Fibroblast of the conjunctiva (primary cell): ENCODE measurements at places on chromosomes 16 and 17.

- DNase-seq: no peak
These were observed 58.8 kb upstream of the MSI2 start for GRCh38 chr17:57197466-57198071.

DNA sequence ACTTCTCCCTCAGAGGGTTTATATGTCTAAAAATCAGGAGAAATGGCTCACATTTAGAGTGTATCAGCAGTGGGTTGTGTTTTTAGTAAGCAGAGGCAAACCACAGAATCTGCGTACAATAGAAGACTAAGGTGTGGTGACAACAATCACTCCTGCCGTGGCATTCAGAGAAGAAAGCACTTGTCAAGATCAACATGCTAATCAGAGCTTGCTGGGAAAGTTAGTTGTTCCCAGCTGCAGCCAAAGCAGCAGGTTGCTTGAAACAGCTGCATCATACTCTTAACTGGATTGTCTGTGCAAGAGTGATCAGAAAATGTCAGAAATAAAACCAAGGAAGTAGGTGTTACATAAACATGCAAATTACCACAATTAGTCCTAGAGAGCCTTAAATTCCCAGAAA lies 616.4 kb downstream of the CDH8 start:
- DNase-seq: no peak

GRCh38 chr16:8622315-8622656 lies 788 bp downstream of the METTL22 start:
- no peak for DNase-seq

- no peak for DNase-seq
These were observed 103.7 kb downstream of the GRIN2A start for GRCh38 chr16:10078541-10078949.

DNA sequence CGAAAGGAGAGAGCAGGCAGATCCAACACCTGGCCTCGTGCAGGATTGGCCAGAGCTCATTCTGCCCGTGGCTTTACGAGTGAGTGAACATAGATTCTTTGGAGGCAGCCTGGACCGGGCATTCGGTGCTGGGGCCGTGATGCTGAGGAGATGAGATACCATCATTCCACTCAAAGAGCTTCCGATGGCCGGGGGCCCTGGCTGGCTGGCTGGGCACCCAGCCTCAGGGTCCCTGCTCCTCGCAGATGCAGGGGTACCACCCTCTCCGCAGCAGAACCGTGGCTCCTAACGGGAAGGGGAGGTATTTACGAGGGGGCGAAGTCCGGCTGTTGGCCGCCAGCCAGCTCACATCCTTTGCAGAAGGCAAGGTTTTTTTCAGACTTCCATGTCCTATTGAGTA lies 66.1 kb upstream of the FOXF1 start:
- DNase-seq: no peak

GRCh38 chr16:10220942-10221341 lies 38.7 kb upstream of the GRIN2A start:
- DNase-seq: no peak

- DNase-seq: no peak
These were observed 73.1 kb upstream of the FAM20A start for GRCh38 chr17:68674029-68674925.

DNA sequence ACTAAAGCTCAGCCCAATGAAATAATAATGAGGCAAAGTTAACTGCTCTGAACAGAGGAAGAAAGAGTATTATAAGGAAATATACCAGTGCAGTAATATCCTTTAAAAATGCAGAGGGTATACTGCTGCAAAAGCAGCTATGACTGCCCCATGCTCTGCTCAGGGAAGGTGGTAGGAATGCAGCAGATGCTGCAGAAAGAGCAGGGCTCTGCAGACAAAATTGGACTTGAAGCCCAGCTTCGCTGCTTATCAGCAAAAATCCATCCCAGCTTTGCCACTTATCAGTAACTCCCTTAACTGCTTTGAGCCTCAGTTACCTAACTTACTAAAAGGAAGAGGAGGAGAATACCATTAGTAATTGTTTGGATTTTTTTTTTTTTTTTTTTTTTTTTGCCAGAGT lies 533.8 kb upstream of the CDH5 start:
- no peak for DNase-seq

DNA sequence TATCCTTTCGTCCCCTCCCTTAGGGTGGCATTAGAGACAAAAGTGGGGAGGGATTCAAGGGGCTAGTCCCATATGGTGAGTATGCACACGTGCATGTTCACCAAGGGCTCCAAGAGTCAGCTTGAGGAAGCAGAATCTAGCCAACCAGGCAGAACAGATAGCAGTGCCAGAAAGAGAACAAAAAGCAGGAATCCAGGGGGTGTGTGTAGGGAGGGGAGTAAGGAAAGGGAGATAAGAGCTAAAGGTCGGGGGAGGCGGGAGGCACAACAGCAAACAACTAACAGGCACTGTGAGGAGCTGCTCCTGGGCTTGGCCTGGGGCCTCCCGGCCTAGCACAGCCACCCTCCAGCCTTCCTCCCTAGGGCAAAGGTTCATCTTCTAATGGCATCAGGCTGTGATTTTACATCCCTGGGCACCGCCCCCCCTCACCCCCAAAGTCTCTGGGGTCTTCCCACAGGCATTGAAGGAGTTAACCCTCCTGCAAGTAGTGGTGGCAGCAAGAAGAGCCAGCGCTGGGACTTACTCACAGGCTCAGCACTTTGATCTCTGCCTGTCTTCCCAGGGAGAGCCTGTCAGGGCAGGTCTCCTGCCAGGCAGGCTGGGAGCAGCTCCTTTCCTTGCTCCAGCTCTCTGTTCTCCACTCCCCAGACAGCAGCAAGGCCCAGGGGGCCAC lies 12.4 kb upstream of the SUPT4H1 start:
- DNase-seq: no peak

DNA sequence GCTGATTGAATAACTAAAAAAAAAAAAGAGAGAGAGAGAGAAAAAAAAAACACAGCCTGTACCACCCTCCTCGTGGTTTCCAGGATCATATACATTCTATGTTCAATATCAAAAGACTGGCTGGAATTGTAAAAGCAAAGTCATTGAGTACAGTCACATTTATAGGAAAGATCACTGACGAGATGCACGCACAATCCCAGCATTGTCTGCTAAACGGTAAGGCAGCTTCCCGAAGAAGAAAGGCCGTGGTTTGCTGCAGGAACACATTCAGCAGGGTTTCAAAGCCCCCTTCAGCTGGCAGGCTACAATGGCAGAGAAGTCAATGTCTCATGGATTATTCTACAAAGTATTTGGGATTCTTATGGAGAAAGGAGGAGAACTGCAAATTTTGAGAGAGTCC lies 9.3 kb downstream of the NQO1 start:
- no peak for DNase-seq

DNA sequence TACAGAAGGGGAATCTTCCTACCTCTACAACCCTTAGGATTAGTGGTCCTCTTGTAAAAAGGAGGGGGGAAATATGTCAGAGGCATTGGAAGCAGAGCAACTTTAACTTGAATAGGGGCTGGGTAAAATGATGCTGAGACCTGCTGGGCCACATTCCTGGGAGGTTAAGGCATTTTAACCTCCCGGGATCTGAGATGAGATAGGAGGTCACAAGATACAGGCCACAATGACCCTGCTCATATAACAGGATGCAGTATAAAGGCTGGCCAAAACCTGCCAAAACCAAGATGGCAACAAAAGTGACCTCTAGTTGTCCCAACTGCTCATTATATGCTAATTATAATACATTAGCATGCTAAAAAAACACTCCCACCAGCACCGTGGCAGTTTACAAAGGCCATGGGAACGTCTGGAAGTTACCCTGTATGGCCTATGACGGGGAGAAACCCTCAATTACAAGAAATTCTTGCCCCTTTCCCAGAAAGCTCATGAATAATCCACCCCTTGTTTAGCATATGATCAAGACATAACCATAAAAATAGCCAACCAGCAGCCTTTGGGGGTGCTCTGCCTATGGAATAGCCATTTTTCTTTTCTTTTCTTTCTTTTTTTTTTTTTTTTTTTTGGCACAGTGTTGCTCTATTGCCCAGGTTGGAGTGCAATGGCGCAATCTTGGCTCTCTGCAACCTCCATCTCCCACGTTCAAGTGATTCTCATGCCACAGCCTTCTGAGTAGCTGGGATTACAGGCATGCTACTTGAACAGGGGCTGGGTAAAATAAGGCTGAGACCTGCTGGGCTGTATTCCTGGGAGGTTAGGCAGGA lies 6.2 kb upstream of the C1QTNF1 start:
- no peak for DNase-seq

DNA sequence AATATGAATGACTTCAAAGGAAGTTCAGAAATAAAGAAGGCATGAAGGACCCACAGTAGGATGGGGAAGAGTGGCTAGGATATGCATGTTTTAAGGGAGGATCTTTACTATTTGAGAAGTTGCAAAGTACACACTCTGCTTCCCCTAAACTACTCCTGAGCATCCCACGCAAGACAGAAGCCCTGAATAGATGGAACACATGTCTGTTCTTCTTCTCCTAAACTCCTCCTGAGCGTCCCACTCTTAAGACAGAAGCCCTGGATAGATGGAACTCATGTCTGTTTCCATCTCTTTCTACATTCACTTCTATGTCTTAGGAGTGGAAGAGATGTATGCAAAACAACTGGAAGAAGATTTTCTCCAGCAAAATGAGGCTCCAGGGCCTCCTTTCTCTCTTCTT lies 88.4 kb downstream of the VAT1L start:
- no peak for DNase-seq

DNA sequence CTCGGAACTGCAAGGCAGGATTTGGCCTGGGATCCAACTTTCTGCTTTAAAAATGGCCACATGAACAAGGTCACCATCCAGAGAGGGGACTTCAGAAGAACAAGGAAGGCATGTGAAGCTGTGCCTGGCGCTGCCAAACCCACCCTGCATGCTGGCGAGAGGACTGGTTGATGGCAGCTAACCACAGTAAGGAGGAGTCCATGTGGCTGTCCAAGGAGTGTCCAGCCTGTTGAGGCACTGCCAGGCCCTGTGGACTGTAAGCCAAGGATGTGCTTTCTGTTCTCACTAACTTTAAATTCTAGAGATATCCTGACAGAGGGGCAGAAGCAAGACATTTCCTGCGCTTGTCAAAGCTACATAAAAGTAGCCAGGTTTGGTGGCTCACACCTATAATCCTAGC lies 40.4 kb downstream of the CDK5R1 start:
- DNase-seq: no peak

DNA sequence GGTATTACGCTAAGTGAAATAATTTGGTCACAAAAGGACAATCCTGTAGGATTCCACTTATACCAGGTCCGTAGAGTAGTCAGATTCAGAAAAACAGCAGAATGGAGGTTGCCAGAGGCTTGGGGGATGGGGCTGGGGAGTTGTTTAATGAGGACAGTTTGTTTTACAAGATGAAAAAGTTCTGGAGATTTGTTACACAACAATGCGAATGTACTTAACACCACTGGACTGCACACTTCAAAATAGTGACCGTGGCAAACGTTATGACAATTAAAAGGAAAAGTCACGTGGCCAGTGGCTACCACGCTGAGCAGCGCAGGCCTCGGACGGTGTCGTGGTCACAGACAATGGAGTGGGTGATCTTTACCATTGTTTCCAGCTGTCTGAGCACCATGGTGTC lies 338.1 kb downstream of the SEC14L1 start:
- DNase-seq: no peak

DNA sequence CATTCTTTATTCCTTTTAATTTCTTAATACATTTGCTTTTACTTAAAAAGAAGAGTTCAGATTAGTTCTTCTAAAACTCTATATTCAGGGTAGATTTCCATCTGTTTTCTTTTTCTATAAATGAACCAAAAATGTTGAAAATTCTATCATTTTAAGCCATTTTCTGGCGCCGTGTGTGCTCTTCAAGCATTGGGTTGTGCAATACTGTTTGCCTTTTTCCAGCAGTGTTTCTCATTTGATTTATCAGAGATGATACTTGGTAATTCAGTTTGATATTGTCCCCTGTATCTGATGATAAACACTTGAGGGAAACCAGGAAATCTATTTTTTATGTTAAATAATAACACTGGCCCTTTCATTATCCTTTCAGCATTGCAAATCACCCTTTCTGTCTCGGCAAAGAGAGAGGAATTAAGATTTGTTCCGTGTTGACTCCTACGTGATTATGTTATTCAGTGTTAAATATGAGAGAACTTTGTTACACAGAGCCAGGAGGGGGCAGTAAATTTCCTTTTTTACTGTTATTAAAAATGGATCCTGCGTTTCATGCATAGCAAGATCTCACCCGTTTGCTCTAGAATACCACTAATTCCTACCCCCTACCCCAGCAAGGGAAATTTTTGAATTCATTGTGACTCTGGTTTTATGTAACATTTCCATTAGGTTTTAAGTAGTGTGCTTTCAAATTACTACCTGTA lies 606.9 kb upstream of the RBFOX1 start:
- DNase-seq: no peak

DNA sequence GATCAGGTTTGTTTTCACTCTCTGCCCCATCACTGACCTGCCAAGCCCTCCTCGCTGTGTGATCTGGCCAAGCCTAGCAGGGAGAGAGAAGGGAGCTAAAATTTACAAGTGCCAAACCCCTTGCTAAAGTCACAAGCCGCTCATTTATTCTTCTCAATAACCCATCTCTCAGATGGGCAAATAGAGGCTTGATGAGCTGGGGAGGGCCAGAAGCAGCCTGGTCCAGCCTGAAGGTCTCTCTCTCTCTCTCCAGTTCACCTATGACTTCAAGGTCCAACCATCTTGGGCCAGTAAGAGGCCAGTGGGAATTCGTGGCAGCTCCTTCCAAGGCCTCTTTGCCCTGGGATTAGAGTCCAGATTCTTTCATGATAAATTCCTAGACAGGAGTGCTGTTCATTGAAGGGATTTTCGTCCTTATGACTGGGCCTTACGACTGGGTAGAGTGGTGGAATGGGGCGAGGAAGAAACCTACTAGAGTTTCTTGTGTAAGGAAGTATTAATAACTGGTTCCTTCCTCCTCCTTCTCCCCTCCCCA lies 3.4 kb downstream of the CA7 start:
- no peak for DNase-seq

DNA sequence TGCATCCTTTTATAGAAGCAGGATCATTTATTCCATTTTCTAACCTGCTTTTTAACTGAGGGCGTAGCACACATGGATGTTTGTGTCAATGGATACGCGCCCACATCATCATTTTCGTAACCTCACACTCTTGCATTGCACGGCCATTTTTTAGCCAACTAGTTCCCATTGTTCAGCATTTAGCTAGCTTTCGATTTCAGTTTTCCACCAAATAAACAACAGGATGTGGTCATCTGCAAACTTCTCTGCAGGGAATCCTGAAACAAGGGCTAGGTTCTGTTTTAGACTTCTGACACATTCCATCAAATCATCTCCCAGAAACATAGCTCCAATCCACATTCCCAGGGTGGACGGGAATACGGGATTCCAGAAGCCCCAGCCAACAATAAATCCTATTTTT lies 6.4 kb downstream of the CYB561 start:
- DNase-seq: no peak

GRCh38 chr17:10622617-10623485 lies 34.3 kb downstream of the MYH3 start:
- DNase-seq: no peak

- DNase-seq: no peak
These were observed 9.3 kb downstream of the ZFPM1 start for GRCh38 chr16:88462396-88462795.

GRCh38 chr16:51592001-51592501 lies 441.0 kb upstream of the SALL1 start:
- DNase-seq: no peak
